ENCODE measurements at places on chromosomes 5 and 9. TPM values are rescaled to one million over a fixed set of nuclear protein-coding genes. Genes with fewer than 3 reads are reported as not detected.

GRCh38 chr9:90420768-90421513 lies 221.7 kb downstream of the DIRAS2 start:
- H3K36me3 ChIP-seq: no peaks in the 10 kb centered on the region
- H3K4me1 ChIP-seq: peaks cover 43% of the 10 kb centered on the region
- H3K27me3 ChIP-seq: no peaks in the 10 kb centered on the region

The SLC44A1 gene
- total RNA-seq: 30.2 TPM

The NR5A1 gene
- total RNA-seq: not detected

The IGFBPL1 gene
- 2.8 TPM for total RNA-seq

- peaks cover 14% of the 10 kb centered on the region for H3K36me3 ChIP-seq
- no peak for DNase-seq
- no peaks in the 10 kb centered on the region for H3K27me3 ChIP-seq
- H3K27ac ChIP-seq: no peak overlapping the region
- no peak overlapping the region for H3K4me3 ChIP-seq
Observed at GRCh38 chr9:100167915-100168654, 69.0 kb downstream of the INVS start.

The MEGF10 gene
- total RNA-seq: 39.8 TPM

- DNase-seq: no peak
- no peak overlapping the region for H3K27ac ChIP-seq
- no peaks in the 10 kb centered on the region for H3K4me1 ChIP-seq
- H3K4me3 ChIP-seq: no peak overlapping the region
Observed at GRCh38 chr9:89247431-89248353, 63.3 kb upstream of the CKS2 start.

DNA sequence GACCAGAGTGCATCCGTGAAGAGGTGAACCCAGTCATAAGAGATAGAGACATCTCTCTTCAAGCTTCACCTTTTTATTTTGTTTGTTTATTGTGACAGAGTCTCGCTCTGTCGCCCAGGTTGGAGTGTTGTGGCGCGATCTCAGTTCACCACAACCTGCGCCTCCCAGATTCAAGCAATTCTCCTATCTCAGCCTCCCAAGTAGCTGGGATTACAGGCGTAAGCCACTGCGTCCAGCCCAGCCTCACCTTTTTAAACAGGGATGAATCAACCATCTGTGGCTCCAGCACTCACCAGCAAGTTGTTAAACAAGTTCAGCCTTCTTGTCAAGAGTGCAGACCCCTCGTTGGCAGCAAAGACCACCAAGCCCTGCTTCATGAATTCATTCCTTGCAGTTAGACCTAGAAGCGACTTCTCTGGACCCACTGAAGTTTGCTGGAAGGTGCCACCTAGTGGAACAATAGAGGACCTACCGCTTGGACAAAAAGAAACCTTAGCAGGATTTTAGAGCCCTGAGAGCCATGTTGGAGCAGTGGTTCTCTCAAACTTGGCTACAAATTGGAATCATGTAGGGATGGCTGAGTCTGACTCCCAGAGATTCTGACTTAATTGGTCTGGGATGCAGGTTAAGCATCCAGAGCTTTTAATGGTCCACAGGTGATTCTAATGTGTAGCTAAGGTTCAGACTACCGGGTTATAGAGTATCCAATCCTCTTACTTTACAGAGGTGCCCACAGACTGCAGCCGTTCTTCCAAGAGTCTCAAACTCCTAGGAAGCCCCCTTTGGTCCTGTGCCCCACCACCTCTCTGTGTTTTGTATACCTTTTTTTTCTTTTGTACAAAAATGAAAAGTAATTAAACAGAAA lies 10.5 kb upstream of the GALNT10 start:
- H3K4me1 ChIP-seq: peaks cover 8% of the 10 kb centered on the region
- H3K4me3 ChIP-seq: no peak overlapping the region
- no peaks in the 10 kb centered on the region for H3K36me3 ChIP-seq
- H3K27ac ChIP-seq: no peak overlapping the region
- no peak for DNase-seq
- peaks cover 10% of the 10 kb centered on the region for H3K27me3 ChIP-seq

The SHISAL2B gene
- not detected for total RNA-seq

The KLHL3 gene
- 2.2 TPM for total RNA-seq

The SLC46A2 gene
- total RNA-seq: not detected

The MTAP gene
- 45.8 TPM for total RNA-seq

DNA sequence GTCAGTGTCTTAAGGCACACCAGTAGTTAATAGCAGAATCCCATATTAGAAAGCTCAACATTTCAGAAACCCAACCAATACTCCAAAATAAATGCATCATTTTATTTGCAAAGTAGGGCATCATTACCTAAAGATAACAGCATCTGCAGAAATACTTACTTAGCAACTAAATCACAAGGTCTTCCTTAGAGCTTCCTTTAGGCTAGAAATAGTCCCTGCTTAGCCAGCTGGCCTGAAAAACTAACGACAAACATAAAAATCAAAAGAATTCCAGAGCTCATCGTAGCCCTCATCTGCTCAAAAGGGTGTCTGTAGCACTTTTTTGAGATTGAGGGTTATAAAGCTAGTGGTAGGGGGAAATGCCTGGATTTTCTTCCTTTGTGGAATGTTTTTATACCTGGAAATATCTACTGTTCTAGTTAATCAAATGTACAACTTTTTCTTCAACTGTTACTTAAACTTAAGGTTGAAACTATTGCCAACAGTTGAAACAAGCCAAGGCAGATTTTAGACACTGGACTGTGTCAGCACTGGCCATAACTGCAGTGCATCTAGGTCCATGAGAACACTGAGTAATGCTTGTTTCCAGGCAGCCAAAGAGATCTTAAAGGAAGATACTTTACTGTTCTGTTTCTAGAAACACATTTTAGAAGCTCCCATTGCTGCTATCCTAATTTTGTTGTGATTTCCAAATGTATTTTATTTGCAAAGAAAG lies 129.4 kb upstream of the RASA1 start:
- H3K4me3 ChIP-seq: no peak overlapping the region
- no peak for DNase-seq
- H3K4me1 ChIP-seq: peaks cover 5% of the 10 kb centered on the region
- H3K36me3 ChIP-seq: no peaks in the 10 kb centered on the region

DNA sequence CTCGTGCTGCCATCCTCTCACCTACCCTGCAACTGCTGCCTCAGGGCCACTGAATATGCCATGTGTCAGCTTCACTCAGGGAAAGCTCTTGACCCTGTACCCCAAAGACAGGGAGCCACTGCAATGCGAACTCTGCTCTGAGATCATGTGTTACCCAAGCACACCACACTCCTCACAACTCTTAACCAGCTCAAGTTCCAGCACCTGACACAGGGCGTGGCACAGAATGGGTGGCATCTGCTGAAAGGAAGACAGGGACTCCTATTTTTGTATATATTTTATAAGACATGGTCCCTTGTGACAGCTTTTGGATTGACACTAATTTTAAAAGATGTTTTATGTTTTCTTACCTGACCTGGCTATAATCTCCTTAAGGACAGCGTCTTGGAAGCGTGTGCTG lies 10.7 kb downstream of the PHYKPL start:
- H3K4me1 ChIP-seq: peaks cover 6% of the 10 kb centered on the region
- H3K4me3 ChIP-seq: no peak overlapping the region
- H3K36me3 ChIP-seq: peaks cover 12% of the 10 kb centered on the region
- no peak overlapping the region for H3K27ac ChIP-seq
- no peaks in the 10 kb centered on the region for H3K27me3 ChIP-seq

The LCN15 gene
- not detected for total RNA-seq

The PNPLA7 gene
- total RNA-seq: 7.2 TPM

DNA sequence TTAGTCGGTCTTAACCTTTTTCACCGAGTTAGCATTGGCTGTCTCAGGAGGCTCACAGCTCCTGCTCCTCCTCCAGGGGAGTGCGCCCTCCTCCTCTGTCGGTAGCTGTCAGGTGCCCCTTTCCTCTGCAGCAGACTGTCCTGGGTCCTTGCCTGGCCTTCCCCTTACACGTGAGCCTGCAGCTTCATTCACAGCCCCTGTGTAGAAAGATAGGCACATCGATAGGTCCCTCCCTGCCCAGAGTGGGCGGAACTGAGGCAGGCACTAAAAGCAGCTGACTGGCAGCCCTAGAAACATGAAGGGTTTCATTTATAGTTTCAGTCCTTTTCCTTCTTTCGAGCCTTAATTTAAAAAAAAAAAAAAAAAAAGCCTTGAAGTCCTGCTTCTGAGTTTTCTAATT lies 17.2 kb downstream of the TENT4A start:
- no peak overlapping the region for H3K27ac ChIP-seq
- H3K4me3 ChIP-seq: no peak overlapping the region
- H3K27me3 ChIP-seq: no peaks in the 10 kb centered on the region
- H3K4me1 ChIP-seq: peaks cover 68% of the 10 kb centered on the region
- no peaks in the 10 kb centered on the region for H3K36me3 ChIP-seq

The OR1Q1 gene
- total RNA-seq: not detected

DNA sequence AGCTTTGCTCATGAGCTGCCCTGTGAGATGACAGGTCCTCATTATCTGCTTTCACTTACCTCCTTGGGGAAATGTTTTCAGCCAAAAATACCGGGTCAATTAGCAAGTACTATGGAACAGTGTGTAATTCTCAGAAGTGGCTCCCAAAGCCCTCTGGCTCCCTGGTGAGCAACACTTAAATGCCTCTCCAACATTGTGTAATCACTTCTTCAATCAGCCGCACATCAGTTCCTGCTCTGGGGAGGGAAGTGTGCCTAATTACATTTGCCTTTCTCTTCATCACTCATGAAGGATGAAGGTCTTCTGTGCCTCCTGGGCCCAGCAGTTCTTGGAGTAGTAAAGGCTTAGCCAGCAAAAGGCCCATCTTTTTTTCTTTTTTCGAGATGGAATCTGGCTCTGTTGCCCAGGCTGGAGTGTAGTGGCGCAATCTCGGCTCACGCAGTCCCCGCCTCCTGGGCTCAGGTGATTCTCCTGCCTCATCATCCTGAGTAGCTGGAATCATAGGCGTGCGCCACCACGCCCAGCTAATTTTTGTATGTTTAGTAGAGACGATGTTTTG lies 23.1 kb downstream of the NIM1K start:
- H3K4me1 ChIP-seq: no peaks in the 10 kb centered on the region
- H3K27ac ChIP-seq: no peak overlapping the region
- H3K4me3 ChIP-seq: no peak overlapping the region
- H3K36me3 ChIP-seq: no peaks in the 10 kb centered on the region
- no peak for DNase-seq

DNA sequence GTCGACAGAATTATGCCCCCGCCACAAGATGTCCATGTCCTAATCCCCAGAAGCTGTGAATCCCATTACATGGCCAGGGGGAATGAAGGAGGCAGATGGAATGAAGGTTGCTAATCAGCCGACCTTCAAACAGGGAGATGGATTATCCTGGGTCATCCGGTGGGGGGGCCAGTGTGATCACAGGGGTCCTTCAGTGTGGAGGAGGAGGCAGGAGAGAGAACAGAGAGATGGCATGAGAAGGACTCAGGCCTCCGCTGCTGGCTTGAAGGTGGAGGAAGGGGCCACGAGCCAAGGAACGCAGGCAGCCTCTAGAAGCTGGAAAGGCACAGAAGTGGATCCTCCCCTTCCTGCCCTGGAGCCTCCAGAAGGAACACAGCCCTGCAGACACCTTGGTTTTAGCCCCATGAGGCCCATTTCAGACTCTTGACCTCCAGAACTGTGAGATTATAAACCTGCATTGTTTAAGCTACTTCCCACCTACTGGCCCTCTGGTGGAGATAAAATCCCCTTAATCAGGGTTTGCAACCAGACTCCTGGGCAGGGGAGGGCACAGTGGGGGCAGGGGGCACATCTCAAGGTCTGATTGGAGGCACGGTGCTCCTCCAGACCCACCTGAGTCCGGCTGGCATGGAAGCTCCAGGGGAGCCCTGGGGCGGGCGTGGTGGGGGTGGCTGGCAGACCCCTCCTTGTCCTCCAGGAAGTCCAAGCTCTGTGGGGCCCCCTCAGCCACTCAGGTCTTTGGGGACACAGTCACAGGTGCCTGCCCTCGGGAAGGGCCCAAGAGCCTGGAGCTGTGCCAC lies 13.8 kb downstream of the PTGES2 start:
- H3K27me3 ChIP-seq: no peaks in the 10 kb centered on the region
- H3K4me3 ChIP-seq: no peak overlapping the region
- no peak for DNase-seq

DNA sequence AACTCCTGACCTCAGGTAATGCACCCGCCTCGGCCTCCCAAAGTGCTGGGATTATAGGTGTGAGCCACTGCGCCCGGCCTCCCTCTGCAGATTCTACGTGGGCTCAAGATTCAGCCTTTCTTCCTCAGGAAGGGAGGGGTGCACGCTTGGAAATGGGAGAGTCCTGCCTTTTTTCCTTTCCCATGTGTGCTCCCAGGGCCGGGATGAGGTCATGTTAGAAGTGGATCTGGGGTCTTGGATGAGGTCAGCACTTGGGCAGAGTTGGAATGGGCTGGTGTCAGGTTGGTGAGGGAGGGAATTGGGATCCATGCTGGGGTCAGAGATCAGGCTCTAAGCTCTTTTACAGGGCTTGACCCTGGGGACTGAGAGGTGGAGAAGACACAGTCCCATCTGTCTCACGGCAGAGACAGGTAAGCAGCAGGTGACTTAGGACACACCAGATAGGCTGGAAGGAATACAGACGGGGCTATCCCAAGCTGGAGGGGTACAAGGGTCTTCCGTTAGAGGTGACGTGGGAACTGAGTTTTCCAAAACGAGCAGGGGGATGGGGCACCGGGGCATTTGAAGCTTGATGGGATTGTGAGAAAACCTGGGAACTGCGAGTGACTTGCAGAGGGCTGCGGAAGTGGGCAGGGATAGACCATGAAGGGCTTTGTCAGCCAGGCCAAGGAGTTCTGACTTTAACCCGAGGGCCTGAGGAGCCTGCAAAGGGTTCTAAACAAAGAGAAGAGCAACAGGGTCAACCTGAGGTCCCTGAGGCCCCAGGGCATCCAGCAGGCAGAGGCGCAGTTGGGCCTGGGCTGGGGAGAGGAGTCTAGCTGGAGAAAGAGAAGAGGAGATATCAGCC lies 1.8 kb upstream of the AQP7 start:
- peaks cover 7% of the 10 kb centered on the region for H3K4me1 ChIP-seq
- no peak for DNase-seq
- H3K27ac ChIP-seq: no peak overlapping the region
- no peaks in the 10 kb centered on the region for H3K36me3 ChIP-seq
- no peak overlapping the region for H3K4me3 ChIP-seq
- peaks cover 9% of the 10 kb centered on the region for H3K27me3 ChIP-seq

The GHR gene
- total RNA-seq: 2.7 TPM

DNA sequence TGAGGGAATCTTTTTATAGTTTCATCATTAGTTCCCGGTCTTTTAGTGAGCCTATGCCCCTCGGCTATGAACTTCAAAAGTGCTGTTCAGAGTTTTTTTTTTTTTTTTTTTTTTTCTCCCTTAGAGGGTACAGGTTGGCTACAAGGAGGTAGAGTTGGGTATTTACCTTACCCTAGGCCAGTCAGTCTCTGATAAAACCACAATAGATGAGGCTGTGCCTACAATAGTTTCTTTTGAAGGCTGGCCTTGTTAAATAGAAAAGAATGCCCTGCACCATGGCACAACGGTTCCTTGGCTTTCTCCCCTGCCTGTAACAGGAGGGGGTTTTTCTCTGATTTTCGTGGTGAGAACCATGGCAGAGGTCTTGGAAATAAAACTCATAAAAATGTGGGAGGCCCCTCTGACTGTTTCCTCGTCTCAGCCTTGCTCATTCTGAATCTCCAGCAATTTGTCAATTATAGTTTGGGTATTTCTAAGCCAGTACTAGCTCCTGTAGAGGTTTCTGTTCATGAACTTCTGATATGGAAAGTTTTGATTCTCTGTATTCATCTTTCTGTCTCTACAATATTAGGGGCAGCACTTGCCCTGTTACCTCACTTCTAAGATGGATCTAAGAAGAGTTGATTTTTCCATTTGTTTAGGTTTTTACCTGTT lies 152.0 kb downstream of the MTRR start:
- no peaks in the 10 kb centered on the region for H3K27me3 ChIP-seq
- DNase-seq: no peak
- H3K4me1 ChIP-seq: no peaks in the 10 kb centered on the region
- no peak overlapping the region for H3K4me3 ChIP-seq
- no peak overlapping the region for H3K27ac ChIP-seq

The PCDHB16 gene
- 10.8 TPM for total RNA-seq

The CDKN2B-AS1 gene
- total RNA-seq: 5.2 TPM

The PCSK1 gene
- not detected for total RNA-seq

Measured in osteocyte (in vitro differentiated cells).